ENCODE measurements at places on chromosomes 2 and 18. TPM values are rescaled to one million over a fixed set of nuclear protein-coding genes. Genes with fewer than 3 reads are reported as not detected.

TMEM247 gene
- total RNA-seq = not detected

ASB18 gene
- not detected for total RNA-seq

- no peak overlapping the region for H3K27ac ChIP-seq
- H3K4me1 ChIP-seq = peaks cover 3% of the 10 kb centered on the region
- no peak for DNase-seq
Observed at GRCh38 chr2:85385746-85386145, 24.4 kb downstream of the CAPG start.

DNA sequence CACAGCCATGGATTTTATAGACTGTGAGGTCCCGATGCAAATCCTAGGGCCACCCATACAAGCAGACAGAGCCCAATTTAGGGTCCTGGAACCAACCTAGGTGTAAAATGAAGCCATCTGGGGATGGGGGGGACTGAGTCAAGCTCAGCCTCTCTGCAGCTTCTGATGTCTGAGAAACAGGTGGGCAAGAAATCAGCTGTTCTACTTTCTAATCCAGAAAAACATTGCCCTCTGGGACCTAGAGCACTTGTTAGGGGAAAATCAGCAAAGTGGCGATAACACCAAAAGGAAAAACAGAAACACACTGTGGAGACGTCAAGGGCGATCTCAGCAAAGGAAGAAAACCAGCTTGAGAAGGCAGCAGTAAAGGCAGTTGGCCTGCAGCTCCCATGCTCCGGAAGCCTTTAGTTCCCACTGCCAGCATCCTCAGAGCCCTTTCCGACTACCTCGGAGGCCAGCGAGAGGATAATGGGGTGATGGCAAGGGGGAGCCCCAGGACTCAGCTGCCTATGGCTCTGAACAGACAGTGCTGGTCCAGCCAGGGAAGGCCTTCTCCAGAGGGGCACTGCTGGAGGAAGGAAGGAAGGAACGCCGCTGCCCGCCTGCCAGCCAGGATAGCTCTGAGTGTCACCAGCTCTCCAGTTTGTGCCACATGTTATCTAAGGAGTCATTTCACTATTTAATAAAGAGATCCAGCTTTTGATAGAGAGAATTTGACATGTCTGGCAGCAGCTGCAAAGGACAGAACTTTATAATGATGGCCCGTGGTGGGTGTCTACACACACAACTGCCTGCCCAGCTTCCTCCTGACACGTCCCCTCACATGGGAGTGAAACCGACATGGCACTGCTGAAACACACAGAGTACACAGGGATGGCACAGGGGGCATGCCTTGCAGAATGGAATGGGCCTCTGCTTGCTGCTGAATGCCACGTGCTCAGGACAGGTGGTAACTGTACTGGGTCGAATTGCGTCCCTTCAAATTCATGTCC lies 37.7 kb downstream of the HS1BP3 start:
- no peak for DNase-seq
- peaks cover 15% of the 10 kb centered on the region for H3K27me3 ChIP-seq
- H3K4me1 ChIP-seq = peaks cover 34% of the 10 kb centered on the region
- no peak overlapping the region for H3K4me3 ChIP-seq
- peak overlapping the region; percentile 59 for H3K27ac ChIP-seq

- H3K4me3 ChIP-seq = no peak overlapping the region
- peaks cover 3% of the 10 kb centered on the region for H3K36me3 ChIP-seq
- peaks cover 2% of the 10 kb centered on the region for H3K27me3 ChIP-seq
- H3K4me1 ChIP-seq = peaks cover 20% of the 10 kb centered on the region
- no peak for DNase-seq
Observed at GRCh38 chr18:48566589-48566988, 27.8 kb downstream of the CTIF start.

GRCh38 chr18:73653827-73654226 lies 493.8 kb downstream of the FBXO15 start:
- H3K4me3 ChIP-seq = no peak overlapping the region
- DNase-seq = no peak
- H3K27me3 ChIP-seq = no peaks in the 10 kb centered on the region
- H3K4me1 ChIP-seq = no peaks in the 10 kb centered on the region

DNA sequence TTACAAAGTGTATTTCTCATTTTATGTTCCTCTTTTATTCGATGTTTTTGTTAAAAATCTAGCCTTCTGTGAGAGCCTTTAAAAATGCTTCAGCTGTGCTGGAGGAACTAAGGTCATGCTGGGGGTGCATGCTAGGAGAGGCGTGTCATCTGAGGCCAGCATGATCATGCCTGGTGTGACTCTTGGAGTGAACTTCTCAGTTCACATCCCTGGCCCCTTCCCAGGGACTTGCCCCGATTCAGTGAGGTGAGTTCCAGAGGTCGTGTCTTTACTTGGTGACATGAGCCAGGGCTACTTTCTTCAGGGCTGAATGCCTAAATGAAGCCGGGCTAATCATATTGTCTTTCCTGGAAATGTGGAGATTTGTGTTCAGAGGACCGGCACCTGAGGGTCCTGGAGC lies 264.9 kb downstream of the MREG start:
- H3K36me3 ChIP-seq = no peaks in the 10 kb centered on the region
- H3K4me1 ChIP-seq = peaks cover 3% of the 10 kb centered on the region
- H3K27ac ChIP-seq = no peak overlapping the region
- no peaks in the 10 kb centered on the region for H3K27me3 ChIP-seq
- no peak overlapping the region for H3K4me3 ChIP-seq
- DNase-seq = no peak

DNA sequence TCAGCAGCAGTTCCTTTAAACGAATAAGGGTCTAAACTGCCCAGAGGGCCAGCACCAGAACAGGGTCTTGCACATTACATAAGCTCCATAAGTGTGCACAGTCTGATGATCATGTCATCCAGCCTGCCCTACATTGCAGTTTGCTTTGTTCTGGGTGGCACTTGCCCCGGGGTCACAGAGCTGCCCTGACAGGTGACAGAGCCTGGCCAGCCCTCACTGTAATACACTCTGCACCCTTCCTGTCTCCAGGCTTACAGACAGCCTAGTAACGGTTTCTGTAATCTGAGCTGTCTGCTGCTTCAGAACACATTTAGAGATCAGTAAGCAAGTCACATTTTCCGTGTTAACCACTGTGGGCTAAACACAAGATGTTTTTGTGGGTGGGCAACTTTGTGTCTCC lies 213.3 kb downstream of the FAM210A start:
- H3K27me3 ChIP-seq = no peaks in the 10 kb centered on the region
- H3K27ac ChIP-seq = no peak overlapping the region
- H3K36me3 ChIP-seq = peaks cover 19% of the 10 kb centered on the region
- peaks cover 5% of the 10 kb centered on the region for H3K4me1 ChIP-seq
- DNase-seq = no peak
- no peak overlapping the region for H3K4me3 ChIP-seq

- H3K27me3 ChIP-seq = no peaks in the 10 kb centered on the region
- no peaks in the 10 kb centered on the region for H3K36me3 ChIP-seq
- H3K4me3 ChIP-seq = no peak overlapping the region
Observed at GRCh38 chr18:35050028-35050546, 8.9 kb downstream of the MAPRE2 start.

DNA sequence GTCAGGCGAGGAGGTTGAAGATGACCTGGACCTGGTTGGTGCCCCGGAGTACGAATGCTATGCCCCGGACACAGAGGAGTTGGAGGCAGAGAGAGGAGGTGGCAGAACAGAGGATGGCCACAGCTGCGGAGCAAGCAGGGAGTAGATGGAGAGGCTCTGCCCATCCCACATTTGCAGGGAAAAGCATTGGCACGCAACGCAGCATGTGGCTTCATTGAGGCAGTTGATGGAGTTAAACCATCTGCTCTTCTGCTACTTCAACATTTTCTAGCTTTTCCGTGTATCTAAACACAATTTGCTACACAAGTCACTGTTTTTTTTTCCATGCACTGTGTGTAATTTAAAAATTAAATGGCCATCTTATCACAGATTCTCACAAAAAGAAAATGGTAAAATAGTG lies 11.8 kb downstream of the RBFA start:
- peaks cover 45% of the 10 kb centered on the region for H3K36me3 ChIP-seq
- H3K4me3 ChIP-seq = no peak overlapping the region
- DNase-seq = no peak
- H3K4me1 ChIP-seq = no peaks in the 10 kb centered on the region
